ENCODE measurements at places on chromosomes 5 and 9.

- no peak for DNase-seq
These were observed 140.6 kb upstream of the MOCS2 start for GRCh38 chr5:53250201-53250550.

- DNase-seq = no peak
These were observed 464.4 kb upstream of the TUSC1 start for GRCh38 chr9:26142631-26143030.

GRCh38 chr9:86966852-86967511 is 19.7 kb upstream of the GAS1 start:
- DNase-seq = no peak

- no peak for DNase-seq
These were observed 37.6 kb upstream of the SLC27A6 start for GRCh38 chr5:128927644-128928043.

DNA sequence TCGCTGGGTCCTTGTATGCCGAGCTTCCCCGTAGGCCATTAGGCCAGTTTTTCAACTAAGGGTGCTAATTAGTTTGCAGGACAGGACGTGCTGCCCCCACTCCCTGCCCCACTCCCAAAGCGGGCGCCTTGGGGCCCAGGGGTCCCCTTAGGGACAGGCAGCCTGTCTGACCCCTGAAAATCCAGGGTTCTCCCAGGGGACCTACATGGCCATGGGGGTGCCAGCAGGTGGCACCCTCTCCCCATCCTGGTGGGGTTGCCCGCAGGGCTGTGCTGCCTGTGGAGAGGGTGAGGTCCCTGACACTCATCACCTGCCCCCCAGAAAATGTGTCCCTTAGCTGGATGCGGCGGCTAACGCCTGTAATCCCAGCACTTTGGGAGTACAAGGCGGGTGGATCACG is 8.5 kb upstream of the CCDC187 start:
- no peak for DNase-seq

- DNase-seq = no peak
These were observed 4.5 kb downstream of the RPS6 start for GRCh38 chr9:19375538-19375937.

- DNase-seq = no peak
These were observed 43.3 kb downstream of the TLR4 start for GRCh38 chr9:117747386-117747970.

DNA sequence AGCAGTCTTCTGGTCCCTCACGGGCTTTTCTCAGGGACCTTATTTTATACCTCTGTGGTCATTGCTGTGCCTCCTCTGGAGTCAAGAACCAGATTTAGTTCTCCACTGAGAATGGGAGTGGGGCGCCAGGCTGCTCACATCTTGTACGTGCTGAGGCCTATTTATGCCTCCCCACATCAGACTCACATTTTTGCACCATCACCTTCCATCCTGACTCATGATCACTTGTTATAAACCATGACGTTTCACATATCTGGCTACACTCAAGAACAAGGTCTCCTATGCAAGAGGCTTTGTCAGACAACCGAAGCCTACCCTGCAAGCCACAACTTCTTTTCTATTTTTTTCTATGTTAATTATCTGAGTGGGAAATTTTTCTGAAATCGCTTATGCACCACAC is 10.7 kb downstream of the PRUNE2 start:
- DNase-seq = no peak

- no peak for DNase-seq
These were observed 89.4 kb downstream of the NR3C1 start for GRCh38 chr5:143314099-143314498.

DNA sequence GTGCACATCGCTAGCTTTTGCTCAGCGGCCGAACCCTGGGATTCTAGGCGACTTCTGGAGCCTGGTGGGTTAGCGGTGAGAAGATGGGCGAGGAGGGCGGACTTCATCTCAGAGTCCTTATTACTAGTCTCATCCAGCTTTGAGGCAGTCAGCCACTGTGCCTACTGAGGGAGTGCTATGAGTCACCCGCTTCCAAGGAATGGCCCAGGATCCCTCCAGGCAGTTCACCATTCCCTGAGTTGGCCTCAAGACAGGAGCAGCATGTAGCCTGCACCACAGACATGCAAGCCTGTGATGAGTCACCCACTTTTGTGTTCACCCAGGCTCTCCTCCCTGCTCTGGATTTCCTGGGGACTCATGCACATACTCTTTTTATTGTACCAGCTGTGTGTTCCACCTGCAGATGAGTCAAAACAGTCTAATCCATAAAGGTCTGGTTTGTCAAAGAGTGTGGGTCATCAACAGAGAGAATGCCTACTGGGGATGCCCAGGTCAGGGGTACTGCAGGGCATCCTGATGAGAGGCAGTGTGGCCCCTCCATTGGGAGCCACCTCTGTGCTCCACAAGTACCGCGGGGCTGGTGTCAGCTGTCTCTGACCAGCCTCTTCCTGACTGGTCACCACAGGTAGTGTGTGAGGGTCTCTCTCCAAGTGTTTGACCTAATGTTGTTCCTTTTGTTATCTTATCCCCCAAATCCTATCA is 20.2 kb downstream of the SLC22A5 start:
- DNase-seq = no peak

GRCh38 chr9:121645003-121645402 is 6.4 kb upstream of the DAB2IP start:
- no peak for DNase-seq

DNA sequence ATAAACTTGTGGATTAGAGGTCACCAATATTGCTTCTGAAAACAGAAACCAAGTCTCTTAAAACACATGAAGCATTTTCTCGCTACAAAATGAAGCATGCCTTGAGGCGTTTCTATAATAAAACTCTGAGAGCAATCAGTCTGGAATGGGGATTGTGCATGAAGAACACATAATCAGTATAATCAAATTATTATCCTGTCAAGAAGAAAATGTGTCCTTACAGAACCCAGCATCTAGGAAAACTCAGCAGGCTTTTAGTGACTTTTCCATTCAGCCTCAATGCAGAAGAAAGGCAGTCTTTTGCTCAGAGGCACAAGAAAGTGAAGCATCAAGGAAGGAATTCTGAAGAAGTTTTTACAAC is 121.9 kb downstream of the CDH18 start:
- DNase-seq = no peak

DNA sequence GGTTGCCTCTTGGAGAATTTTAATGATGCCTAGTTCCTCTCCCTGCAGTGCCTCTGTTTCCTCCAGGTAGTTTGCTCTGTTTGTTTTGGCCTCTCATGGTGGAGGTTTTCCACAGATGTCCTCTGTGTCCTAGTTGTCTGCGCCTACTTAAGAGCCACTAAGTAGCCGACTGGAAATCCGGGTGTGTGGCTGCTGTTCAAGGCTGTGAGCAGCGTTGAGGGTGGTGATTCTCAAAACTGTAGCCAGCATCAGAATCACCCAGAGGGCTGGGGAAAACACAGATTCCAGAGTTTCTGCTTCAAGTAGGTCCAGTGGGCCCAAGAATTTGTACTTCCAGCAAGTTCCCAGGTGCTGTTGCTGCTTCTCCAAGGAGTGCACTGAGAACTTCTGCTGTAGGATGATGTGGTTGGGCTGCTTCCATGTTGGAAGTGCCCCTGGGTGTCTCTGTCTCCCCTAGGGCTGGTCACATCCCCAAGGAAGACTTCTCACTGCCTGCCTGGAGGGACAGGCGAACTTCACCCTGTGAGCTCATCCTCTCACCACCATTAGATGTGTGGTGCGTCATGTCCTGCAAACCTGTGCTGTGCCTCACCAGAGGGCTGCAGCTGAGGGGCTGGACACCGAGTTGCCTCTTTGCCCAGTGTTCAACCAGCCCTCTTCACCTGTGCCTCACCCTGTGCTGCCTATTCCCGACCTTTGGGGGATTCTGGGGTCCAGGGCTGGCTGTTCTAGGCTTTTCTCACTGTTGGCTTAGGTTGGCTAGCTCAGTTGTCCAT is 34.8 kb downstream of the SECISBP2 start:
- no peak for DNase-seq

DNA sequence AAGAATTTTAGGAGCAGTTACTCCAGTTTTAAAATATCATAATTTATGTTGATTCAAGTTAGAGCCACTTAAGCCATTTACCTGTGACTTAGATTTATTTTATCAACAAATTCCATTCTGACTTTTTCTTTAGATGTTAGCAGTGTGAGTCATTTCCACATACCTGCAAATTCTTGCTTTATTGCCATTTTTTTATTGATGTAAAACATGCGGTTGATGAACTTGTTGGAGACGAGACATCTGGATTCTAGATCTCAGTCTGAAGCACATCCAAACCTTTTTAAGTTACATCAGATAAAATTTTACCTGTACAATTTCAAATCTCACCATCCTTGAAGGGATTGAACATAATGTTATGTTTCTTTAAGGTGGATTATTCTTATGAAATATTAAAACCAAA is 240.9 kb downstream of the IRX1 start:
- no peak for DNase-seq
